ENCODE measurements at places on chromosomes 7 and 10.

- no peak for DNase-seq
Measured at GRCh38 chr10:101611096-101611905, 23.2 kb downstream of the DPCD start.

DNA sequence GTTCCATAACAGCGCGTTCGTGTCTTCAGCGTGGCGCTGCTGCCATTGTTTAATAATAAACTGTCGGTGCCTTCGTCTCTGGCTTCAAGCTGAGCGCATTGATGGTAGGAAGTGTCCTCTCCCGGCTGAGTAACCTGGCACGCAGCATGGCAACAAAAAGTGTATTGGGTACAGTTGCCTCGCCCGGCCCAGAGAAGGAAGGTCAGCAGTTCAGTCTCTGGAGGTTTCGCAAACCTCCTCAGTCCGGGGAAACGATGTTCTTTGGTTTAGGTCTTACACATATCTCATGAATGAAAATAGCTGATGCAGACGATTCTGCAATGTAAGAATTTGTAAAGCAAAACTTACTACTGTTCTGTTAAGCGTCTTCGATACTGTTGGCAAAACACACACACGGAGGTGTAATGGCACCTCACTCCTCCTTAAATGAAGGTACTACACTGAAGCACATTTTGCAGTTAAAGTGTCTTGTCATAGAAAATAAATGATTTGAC lies 739 bp upstream of the CCDC186 start:
- no peak for DNase-seq

DNA sequence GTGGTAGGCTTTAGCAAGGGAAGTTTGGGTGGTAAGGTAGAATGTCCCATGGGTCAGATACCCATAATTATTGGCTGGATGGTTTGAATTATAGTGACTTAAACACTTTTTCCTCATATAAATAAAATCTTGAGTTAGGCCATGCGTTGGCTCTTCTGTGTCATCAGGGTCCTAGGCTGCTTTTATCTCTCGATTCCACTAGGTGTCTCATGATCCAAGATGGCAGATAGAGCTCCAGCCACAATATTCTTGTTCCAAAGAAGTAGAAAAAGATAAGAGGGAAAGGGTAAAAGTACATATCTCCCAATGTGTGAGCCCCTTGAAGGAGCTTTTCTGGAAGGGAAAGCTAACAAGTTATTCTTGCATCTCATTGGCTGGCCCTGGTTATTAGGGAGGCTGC lies 144.7 kb downstream of the GRK5 start:
- no peak for DNase-seq

- DNase-seq, result no peak
Measured at GRCh38 chr7:116708861-116709260, 36.9 kb downstream of the MET start.

DNA sequence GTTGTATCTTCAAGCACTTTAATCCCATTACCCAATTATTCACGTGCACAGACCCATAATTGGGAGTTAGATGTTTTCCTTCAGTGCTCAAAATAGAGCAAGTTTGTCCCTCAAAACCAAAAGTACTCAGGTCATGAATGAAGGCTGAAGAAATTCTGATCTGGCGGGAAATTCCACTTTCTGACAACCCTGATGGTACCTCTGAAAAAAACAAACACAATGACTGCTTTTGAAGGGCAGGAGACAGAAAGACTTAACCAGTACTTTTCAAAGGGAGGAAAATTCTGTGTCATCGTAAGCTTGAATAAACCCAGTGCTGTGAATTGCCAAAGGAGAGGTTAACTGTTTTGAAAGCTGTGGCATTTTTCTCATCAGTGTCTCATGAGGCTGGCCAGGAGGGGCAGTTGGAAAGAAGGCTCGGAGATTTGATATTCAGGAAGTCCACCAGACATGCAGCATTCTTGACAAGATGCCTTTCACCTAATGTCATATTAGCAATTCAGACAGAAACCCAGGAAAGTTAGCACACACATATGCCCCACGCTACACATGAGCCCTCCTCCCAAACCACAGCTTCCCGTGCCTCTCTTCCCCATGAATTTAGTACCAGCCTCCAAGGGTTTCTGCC lies 347.0 kb downstream of the KCNMA1 start:
- DNase-seq, result no peak

- no peak for DNase-seq
Measured at GRCh38 chr7:70097645-70098044, 499.4 kb downstream of the AUTS2 start.

GRCh38 chr10:119349937-119350501 lies 142.6 kb downstream of the GRK5 start:
- DNase-seq, result no peak

All from CD4-positive, alpha-beta T cell treated with Interleukin-6 at 100 ng/mL for 8 hours (primary cell).